C1 segment of cervical spinal cord (tissue), 14 donors: ENCODE measurements at places on chromosomes 11 and 22.
A peak's percentile ranks its signal among the peaks of the same experiment; 100 is the strongest.

- no peak for DNase-seq
These were observed 19.2 kb downstream of the SELENOO start for GRCh38 chr22:50219800-50220602.

DNA sequence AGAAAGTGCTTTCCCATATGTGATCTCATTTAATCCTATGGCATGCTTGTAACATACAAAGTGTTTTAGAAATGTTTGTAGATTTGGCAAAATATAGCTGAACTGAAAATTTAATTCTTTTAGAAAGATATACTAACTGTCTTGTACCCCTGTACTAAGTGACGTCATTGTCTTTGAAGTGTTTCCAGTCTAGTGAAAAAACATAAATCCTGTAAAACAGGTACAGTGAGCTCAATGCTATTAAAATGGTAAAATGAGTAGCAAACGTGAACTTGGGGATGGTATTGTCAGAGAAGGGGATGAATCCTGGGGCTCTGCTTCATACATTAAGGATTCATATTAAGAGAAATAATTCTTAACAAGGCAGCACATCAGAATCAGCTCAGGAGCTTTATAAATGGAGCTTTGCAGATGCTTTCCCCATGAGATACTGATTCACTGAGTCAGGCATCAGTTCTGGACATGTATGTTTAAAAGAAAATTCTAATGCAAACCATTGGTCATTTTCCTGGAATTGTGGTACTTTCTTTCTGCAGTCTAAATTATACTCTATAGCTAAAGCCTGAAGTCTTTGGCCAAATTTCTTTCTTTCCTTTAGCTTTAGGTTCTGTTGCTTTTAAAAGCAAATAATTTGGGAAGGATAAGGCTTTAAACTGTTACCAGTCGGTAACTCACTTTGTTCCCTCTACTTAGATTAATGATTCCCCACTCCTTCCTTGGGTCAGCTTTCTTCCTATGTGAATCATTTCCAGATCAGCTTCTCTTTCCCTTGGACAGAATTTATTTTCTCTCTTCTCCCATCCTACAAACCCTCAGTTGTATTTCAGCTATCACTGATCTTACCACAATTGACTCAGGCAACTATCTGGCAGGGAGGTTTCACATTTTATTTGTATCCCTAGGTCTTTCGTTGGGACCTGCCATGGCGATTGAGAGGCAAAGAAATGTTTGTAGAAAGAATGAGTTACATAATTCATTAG lies 57.5 kb upstream of the DDI1 start:
- DNase-seq = no peak

DNA sequence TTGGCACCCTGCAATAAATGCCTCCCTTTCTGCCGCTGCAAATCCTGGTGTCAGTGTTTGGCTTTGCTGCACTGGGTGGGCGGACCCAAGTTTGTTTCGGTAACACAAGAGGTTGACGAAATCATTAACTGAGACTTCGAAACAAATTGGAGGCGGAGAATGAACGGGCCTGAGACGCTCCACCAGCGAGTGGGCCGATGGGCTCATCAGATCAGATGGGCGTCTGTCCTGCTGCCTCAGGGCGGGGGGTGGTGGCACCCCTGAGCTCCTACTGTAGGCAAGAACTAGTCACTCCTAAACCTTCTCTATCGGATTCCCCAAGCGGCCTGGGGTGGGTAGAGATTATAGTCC lies 918 bp upstream of the CAPN5 start:
- no peak for DNase-seq

- DNase-seq = no peak
These were observed 104.6 kb upstream of the NCAM1 start for GRCh38 chr11:112856591-112856990.

- DNase-seq = no peak
These were observed 55.2 kb downstream of the NECTIN1 start for GRCh38 chr11:119673759-119674336.

- no peak for DNase-seq
These were observed 15.7 kb downstream of the IFITM10 start for GRCh38 chr11:1734641-1735081.

DNA sequence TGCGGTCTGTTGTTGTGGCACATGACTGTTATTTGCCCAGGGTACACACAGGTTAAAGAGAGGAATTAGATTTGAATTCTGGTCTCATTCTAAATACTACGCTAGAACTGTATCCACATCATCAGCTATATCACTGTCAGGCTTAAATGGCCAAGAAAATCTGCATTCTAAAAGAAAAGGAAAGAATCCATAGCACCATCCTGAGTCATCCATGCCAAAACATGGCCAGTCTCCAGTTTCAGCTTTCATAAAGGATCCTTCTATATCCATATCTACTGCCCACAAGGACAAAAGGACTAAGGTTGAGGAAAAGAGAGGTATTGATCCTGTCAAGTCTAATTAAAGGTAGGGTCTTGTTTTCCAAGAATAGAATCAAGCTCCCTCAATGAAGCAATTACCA lies 73.6 kb upstream of the GDPD4 start:
- no peak for DNase-seq

DNA sequence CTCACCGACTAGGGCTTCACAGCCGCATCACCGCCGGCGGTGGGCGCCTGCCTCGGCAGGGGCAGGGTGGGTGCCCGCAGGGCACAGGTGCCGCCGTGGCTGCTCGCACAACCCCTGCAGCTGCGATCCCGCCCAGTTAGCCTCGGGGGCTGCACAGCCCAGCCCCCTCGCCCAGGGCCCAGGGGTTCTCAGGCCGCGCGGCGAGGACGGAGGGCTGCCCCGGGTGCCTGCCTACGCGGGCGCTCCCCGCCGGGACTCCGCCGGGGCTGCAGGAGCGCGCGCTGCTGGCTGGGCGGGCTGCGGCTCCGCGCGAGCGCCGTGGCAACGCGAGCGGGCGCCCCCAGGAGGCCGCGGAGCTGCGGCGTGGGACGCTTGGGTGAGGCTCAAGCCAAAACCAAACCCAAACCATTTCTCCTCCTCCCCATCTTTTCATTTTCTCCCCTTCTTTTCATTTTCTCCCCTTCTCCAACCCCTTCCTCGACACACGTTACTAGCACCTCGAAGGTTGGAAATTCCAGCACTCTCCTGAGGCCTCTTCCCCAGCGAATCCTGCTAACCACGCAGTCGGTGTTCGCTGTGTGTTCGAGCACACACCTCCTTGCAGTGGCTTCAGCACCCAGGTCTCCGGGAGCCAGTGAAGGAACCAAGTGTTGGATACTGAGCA lies at the start of gene MICAL3:
MICAL3 (minus strand) TSS at position 286 of the 664 bp plus-strand sequence. CDS start 117,749 bp downstream, outside the sequence.
- DNase-seq = peak; percentile 72

DNA sequence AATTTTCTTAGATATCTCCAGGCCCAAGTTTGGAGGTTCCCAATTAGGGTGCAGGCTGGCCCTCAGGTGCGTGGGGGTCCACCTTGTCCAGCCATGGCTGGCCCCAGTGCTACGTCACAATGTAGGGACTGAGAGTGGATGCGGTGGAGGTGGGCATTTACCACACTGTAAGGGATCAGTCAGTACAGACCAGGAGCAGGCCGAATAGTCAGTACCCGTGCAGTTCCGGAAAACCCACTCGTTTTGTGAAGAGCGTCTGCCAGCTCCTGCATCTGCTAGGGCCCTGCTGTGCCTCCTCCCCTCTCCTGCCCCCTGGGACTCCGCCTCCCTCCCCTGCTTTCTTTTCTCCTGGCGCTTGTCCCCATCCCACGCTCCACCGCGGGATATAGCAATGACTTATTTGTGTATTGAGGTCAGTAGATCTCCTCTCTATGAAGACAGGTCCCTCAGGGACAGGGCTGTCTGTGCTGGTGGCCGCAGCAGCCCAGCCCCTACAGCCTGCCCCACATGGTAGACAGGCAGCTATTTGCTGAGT lies 50.4 kb upstream of the SEPTIN5 start:
- no peak for DNase-seq

DNA sequence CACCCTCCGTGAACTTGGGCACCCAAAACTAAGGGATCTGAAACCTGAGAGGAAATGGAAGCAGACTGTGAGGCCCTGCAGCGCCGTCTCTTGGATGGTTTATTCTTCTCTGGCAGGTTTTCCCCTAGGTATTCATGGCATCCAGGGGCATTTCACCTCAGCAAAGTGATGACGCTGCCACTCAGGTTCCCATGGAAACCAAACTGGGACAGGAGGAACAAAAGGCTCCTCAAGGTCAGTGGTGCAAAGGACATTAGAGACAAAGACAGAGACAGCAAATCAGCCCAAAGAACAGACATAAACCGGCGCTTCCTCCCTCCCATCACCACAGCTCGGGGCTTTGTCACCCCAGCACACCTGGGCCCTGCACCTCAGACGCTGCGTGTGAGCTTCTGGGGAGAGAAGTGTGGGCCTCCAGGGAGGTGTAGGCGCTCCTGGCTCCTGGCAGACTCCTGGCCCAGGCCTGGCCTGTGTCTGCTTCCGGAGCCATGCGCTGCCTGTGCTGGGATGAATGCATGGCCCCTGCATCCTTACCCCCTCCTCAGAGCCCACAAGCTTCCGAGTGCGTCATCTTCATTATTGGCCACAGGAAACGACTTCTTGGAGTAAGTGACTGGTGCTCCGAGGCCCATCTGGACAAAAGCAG lies 5.9 kb downstream of the TP53AIP1 start:
- no peak for DNase-seq

DNA sequence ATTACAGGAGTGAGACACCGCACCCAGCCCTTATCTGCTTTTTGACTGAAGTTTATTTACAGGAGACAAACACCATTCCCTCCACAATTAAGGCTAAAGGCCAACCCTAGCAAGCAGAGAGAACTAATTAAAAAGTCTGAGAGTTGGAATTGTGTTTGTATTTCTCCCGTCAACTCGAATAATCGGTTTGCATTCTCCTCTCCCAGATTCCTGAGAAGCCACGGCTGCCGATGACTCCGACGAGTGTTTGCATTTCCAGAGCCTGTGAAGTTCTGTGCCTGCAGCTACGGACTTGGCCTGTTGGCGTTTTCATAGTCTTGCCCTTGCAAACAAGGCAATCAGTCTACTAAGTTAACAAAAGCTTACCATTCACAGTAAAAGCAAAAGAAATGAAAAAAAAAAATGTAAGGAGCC lies 73.2 kb upstream of the NUP50 start:
- no peak for DNase-seq

- no peak for DNase-seq
These were observed 16.6 kb downstream of the RTN4RL2 start for GRCh38 chr11:57476757-57477506.

DNA sequence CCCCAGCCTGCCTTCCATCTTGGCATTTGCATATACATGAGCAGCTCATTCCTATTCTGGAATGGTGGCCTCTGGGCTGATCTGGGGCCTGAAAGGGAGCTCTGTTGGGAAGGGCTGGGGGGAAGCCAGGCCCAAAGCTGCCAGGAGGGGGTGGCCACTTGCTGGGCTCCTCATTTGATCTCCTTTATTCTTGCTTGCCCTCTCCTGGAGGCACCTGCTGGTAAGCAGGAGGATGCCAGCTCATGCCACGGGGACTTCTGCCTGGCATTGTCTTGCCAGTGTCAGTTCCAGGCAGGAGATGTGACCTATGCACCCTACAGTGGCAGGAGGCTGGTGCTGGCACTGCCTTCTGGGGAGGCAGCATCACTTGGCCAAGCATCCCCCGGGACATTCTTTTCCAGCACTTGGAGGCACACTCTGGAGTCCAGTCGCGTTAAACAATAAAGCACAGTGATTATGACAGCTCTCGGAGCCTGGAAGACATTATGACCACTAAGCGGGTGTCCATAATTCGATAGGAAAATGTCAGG lies 128.3 kb downstream of the NTM start:
- no peak for DNase-seq

DNA sequence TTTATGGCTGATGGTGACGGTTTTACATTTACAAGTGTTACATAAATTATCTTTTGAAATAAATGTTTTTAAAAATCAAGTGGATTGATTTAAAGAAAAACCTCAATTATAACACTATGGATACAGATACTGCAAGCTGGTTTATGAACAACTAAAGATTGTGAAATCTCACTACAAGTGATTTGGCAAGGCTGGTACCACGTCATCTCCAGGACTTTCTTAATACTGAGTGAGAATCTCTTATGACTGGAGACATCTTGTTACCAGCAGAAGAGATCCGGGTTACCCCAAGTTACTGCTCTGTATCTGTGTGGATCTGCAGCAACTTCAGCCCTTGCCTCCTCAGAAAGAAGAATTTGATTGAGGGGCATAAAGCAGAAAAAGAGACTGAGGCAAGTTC lies 452.9 kb downstream of the MN1 start:
- DNase-seq = no peak

DNA sequence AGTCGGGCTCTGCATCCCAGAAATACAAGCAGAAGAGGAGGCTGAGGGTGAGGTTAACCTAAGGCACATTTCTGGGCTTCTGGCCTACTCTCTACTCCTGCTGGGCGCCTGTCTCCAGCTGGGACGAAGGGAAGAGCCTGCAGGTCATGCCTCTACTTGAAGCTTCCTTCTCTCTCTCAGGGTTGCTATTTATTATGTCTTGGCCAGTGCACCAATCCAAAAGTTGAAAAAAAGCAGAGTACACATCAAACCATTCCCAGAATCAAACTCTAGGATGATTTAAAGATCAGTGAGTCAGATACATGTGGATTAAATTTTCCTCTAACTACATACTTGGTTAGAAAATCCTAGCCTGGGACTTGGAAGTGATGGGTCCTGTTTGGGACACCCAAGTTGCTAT lies 60.2 kb upstream of the CDON start:
- no peak for DNase-seq

GRCh38 chr11:9228091-9228490 lies 37.1 kb downstream of the DENND5A start:
- no peak for DNase-seq

DNA sequence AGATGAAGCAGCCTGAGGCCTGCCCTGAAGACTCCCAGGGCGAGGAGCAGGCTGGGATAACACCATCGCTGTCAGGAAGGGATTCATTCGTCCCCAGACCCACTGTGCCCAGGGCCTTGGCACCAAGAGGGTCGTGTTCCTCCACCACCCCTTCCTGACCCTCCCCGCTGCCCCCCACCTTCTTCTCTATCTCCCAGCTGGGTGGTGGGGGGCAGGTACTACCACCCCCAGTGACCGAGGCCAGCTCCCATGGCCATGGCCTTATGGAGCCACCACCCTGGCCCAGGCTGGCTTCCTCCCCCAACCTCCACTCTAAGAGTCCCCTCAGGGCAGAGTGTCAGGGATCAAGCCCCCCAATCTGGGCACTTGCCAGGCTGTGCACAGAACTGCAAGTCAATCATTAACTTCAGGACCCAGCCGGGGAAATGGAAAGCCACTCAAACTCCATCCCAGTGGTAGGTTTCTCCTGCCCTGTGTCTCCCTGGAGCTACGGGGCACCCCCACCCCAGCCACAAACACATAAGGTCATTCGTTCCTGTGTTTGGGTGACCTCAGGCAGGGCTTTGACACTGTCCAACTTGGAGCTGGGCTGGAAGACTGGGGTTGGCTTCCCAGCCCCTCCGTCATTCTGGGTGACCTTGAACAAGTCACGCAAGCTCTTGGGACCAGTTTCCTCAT lies 33.3 kb upstream of the WNT11 start:
- no peak for DNase-seq

GRCh38 chr11:72574548-72575460 lies 99.4 kb downstream of the PDE2A start:
- no peak for DNase-seq

- DNase-seq = no peak
These were observed 12.1 kb downstream of the CWC15 start for GRCh38 chr11:94961255-94961654.

DNA sequence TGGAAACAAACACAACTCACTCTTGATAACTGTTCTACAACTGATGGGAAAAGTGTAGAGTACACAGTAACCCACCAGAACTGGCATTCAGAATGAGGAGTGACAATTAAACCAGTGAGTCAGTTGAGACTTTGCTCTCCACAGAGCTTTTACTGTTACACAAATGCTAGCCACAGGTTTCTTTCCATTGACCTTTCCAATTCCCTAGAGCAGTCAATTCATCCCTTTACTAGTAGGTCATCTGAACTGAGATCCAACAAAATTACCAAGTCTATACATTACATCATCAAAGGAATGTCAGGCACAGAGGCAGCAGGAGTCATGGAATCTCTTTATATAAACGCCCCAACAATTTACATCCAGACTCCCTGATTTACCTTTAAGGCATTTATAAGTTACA lies 65.9 kb downstream of the PHF21A start:
- DNase-seq = no peak
